ENCODE measurements at places on chromosomes 13 and 19.

DNA sequence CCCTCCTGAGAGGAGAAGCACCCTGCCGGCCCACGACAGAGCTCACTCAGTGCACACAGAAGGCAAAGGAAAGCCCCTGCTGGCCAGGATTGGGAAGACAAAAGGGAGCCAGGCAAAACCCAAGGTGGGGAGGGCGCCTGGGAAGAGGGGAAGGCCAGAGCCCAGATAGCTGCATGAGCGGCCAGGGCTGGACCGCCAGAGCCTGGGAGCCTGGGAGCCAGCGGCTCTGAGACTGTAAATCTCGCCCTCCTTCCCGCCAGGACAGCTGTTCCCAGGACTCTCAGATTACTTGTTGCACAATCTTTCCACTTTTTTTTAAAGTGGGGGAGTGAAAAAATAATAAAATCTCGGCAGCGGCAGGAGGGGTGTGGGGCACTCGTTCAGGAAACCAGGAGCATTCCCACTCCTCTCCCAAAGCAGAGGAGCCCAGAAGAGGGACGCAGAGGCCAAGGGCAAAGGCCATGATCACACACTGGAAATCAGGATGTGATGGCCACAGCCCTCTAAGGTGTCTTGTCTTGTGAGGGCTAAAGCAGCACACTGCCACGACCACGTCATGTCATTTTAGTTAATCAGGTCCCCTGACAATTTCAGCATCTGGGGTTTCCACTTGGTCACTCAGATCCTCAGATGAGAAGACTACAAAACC is 19.6 kb upstream of the EPHX3 start:
- peak; percentile 68 for DNase-seq

DNA sequence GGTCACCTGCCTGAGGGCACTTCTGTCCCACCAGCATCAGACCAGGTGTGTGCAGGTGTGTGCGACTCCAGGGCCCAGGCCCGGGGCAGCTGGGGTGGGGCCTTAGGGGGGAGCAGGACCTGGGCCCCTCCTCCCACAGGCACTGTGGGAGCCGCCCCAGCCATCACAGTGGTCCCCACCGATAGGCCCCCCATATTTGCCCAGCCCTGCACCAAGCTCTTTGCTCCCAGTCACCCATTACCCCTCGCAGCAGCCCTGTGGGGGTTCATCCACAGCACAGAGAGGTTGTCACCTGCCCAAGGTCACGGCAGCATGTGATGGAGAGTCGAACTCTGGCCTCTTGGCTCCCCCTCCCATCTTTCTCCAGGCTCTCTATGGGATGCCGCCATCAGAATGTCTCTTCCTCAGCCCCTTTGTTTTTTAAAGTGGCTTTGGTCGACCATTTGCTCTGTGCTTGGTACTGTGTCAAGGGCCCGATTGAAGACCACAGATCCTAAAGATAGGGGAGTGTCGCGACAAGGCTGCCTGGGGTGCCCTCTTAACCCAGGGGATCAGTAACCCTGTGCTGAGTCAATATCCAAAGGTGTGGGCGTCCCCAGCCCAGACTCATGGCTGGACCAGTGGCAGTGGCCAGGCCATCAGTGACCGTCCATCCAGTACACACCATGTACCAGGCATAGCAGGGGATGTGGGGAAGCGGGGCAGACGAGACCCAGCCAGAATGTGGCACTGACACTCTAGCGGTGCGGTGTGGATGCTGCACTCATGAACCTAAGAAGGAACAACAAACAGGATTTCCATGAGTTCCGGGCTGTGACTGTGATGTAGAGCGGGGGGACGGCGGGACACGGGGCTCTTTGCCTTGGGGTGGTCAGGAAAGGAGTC is 28.3 kb upstream of the NCCRP1 start:
- DNase-seq, result no peak

DNA sequence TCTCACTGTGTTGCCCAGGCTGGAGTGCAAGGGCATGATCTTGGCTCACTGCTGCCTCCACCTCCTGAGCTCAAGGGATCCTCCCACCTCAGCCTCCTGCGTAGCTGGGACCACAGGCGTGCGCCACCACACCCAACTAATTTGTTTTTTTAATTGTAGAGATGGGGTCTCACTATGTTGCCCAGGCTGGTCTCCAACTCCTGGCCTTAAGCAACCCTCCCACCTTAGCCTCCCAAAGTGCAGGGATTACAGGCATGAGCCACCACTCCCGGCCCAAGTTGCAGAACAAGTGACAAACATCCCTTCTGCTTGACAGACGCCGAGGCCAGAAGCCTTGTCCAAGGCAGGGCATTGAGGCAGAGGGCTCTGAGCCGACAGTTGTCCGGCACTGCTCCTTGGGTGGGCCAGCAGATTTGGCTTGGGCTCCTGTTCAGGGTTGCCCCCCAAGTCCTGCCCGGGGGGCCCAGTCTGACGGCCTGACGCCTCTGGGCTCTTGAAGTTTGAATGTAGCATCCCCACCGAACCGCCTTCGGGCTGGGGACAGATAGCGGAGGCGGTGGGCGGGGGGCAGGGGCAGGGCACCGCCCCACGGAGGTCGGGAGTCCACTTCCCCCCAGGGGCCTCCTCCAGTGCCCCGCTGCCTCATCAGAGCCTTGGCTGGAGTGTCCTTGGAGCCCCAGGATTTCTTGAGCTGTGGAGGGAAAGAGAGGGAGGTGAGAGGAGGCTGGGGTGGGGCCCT is 5.7 kb upstream of the SPACA4 start:
- no peak for DNase-seq

- DNase-seq, result no peak
Measured at GRCh38 chr19:6250909-6251308, 28.9 kb downstream of the MLLT1 start.

DNA sequence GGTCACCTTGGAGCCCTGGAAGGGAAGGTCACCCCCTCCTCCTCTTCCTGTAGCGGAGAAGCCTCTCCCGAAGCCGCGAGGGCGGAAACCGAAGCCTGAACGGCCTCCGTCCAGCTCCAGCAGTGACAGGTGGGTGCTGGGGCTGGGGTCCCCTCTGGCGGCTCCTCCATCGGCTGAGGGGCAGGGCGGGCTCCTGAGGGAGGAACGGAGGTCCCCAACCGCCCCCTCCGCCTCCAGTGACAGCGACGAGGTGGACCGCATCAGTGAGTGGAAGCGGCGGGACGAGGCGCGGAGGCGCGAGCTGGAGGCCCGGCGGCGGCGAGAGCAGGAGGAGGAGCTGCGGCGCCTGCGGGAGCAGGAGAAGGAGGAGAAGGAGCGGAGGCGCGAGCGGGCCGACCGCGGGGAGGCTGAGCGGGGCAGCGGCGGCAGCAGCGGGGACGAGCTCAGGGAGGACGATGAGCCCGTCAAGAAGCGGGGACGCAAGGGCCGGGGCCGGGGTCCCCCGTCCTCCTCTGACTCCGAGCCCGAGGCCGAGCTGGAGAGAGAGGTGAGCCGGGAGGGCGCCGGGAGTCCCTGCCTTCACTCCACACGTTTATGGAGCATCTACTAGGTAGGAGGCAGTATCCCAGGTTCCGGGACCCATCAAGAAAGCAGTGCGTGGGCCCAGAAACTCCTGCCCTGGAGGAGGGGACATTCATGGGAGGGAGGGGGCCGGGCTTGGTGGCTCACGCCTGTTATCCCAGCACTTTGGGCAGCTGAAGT is 22.0 kb downstream of the HDGFL2 start:
- DNase-seq, result no peak

- DNase-seq, result peak; percentile 89
Measured at GRCh38 chr19:18542941-18543813, at the start of gene FKBP8. FKBP8 (minus strand) TSS chr19:18543573; CDS start chr19:18541970, 1,603 bp downstream.

- no peak for DNase-seq
Measured at GRCh38 chr13:21089830-21090229, 28.4 kb upstream of the LATS2 start.

DNA sequence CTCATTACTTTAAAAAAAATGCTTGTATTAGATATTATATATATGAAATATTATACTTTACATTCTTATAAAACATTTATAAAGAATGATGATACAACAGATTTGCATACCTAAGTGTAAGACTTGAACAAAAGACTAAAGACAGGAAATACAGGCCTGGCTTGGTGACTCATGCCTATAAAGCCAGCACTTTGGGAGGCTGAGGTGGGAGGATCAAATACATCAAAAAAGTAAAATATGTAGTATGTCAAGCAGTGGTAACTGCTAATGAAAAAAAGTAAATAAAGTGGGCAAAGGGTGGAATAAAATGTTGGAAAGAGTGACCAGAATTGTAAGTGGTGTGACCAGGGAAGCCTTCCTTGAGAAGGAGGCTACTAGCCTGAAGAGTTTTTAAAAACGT is 133.7 kb downstream of the GGACT start:
- DNase-seq, result peak; percentile 86

DNA sequence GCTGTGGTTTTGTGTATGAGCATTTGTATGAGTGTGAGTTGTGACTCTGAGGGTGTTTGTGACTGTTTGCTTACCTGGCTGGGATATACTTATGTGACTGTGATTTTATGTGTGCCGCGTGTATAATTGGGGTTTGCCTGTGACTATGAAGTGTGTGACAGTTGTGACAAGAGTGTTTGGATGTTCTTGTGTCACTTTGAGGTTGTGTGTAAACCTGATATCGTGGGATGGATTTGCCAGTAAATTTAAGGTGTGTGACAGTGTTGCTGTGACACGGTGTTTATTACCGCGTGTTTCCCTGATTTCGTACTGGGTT is 442 bp downstream of the ZNF420 start:
- no peak for DNase-seq

- DNase-seq, result no peak
Measured at GRCh38 chr19:17673937-17674799, 14.0 kb downstream of the UNC13A start.

- peak; percentile 22 for DNase-seq
Measured at GRCh38 chr13:37648609-37649008, 50.0 kb upstream of the POSTN start.

DNA sequence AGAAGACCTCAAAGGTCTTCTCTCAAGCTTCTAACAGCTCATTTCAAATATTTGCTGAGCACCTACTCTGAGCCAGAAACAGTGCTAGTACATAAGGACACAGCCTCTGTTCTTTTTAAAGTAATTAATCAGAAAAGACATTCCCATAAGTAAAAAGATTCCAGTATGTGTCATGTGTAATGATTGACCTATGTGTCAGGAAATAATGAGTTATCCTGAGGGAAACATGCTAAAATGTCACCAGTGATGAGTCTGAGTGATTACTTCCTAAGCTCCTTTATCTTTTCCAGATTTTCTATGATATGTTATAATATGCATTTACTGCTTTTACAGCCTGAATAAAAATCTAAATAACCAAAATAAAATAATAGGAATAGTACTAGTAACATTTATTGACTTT is 107.6 kb downstream of the SLC25A15 start:
- peak; percentile 19 for DNase-seq

GRCh38 chr19:42252365-42253244 is 2.3 kb downstream of the ERF start:
- peak; percentile 59 for DNase-seq

Measured in epithelial cell of esophagus (primary cell).